ENCODE measurements at places on chromosomes 1 and 21. TPM values are rescaled to one million over a fixed set of nuclear protein-coding genes. Genes with fewer than 3 reads are reported as not detected.

DNA sequence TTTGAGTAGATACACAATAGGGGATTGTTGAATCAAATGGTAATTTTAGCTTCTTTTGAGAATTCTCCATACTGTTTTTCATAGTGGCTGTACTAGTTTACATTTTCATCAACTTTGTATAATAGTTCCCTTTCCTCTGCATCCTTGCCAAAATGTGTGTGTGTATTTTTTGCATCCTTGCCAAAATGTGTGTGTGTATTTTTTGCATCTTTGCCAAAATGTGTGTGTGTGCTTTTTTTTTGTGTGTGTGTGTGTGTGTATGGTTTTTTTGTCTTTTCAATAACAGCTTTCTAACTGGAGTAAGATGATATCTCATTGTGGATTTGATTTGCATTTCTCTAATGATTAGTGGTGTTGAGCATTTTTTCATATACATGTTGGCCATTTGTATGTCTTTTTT, 105.4 kb downstream of the ATP6V1G3 start:
- H3K27ac ChIP-seq = no peak overlapping the region
- H3K27me3 ChIP-seq = no peaks in the 10 kb centered on the region
- H3K36me3 ChIP-seq = no peaks in the 10 kb centered on the region
- H3K4me1 ChIP-seq = no peaks in the 10 kb centered on the region
- H3K4me3 ChIP-seq = no peak overlapping the region

DNA sequence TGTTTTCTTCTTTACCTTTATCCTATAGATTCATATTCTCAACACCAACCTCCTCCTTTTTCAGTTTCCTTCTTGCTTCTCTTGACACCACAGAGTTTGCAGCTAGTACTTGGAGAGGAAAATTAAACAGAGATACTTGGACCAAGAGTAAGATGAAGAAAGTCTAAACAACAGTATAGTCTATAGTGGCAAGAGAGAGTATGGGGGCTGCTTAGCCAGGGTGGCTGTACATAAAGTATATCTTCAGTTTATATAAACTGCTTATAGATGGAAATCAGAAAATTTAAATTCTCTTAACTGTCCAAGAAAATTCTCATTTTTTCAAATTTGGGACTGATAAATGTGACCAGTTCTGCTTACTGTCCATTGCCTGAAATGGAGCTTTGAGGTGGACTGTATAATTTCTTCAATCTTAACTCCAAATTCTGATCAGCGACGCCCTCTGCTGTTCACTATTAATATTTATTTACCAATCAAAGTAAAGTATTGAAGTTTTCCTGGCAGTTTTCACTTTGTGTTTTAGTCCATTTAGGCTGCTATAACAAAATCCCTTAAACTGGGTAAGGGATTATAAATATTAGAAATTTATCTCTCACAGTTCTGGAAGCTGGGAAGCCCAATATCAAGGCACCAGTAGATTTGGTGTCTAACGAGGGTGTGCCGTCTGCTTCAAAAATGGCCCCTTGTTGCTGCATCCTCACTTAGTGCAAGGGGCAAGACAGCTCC, 14.8 kb upstream of the METTL18 start:
- DNase-seq = no peak
- no peaks in the 10 kb centered on the region for H3K27me3 ChIP-seq
- no peak overlapping the region for H3K4me3 ChIP-seq

FAM72C gene
- total RNA-seq = 0.18 TPM

GRCh38 chr1:176531036-176531435, 68.1 kb downstream of the PAPPA2 start:
- H3K27ac ChIP-seq = no peak overlapping the region
- H3K4me1 ChIP-seq = no peaks in the 10 kb centered on the region

CAMK2N1 gene
- total RNA-seq = 1.6 TPM

Data from natural killer cell (primary cell).